A549 treated with dexamethasone at 1 μM for 4 hours (cell line): ENCODE measurements at places on chromosomes 3 and 15. TPM values are rescaled to one million over a fixed set of nuclear protein-coding genes. Genes with fewer than 3 reads are reported as not detected.

LMCD1 gene
- total RNA-seq, result 55.9 to 82.1 TPM (median 63.8 TPM) in 5 replicates

PLSCR2 gene
- 0.11 to 0.19 TPM in 2 of 5 replicates, not detected in the others for total RNA-seq

ALDH1A3 gene
- 16.7 to 26.3 TPM (median 22.4 TPM) in 5 replicates for total RNA-seq

NRROS gene
- total RNA-seq, result 0.03 to 0.04 TPM (median 0.04 TPM) in 3 of 5 replicates, not detected in the others

BCL2A1 gene
- total RNA-seq, result 8.5 to 17.9 TPM (median 9.4 TPM) in 5 replicates

SLC12A1 gene
- total RNA-seq, result not detected in 5 replicates

CYP1A1 gene
- 1.5 to 2.7 TPM (median 1.6 TPM) in 5 replicates for total RNA-seq

C15orf61 gene
- total RNA-seq, result 1.9 to 3.6 TPM (median 3.6 TPM) in 5 replicates

OR5H6 gene
- total RNA-seq, result not detected in 5 replicates

SLC6A20 gene
- total RNA-seq, result 0.02 to 0.17 TPM (median 0.04 TPM) in 5 replicates

ACAN gene
- total RNA-seq, result 0.82 to 1.2 TPM (median 1.2 TPM) in 5 replicates

CADM2 gene
- 0.09 to 0.27 TPM (median 0.18 TPM) in 5 replicates for total RNA-seq

CCDC33 gene
- total RNA-seq, result 5.8 to 8.6 TPM (median 7.1 TPM) in 5 replicates

CHRNA3 gene
- 0.18 to 1.1 TPM (median 0.45 TPM) in 5 replicates for total RNA-seq

C3orf18 gene
- 1.9 to 2.9 TPM (median 2.7 TPM) in 5 replicates for total RNA-seq

GALNT15 gene
- total RNA-seq, result 0.03 to 0.20 TPM (median 0.05 TPM) in 5 replicates

ANKRD28 gene
- 45.6 to 78.1 TPM (median 58.3 TPM) in 5 replicates for total RNA-seq

OIP5 gene
- 11.3 to 12.7 TPM (median 12.1 TPM) in 5 replicates for total RNA-seq

HHLA2 gene
- 0.05 to 0.34 TPM (median 0.10 TPM) in 4 of 5 replicates, not detected in the other for total RNA-seq

FGD5 gene
- total RNA-seq, result 0.04 to 0.07 TPM in 2 of 5 replicates, not detected in the others

CD80 gene
- total RNA-seq, result 0.04 to 0.09 TPM in 2 of 5 replicates, not detected in the others

CKMT1B gene
- total RNA-seq, result 2.4 to 5.3 TPM (median 3.9 TPM) in 5 replicates

ARGFX gene
- not detected in 5 replicates for total RNA-seq

INSYN1 gene
- 2.4 to 3.5 TPM (median 2.7 TPM) in 5 replicates for total RNA-seq

EXD1 gene
- total RNA-seq, result 0.35 TPM in 1 of 5 replicates, not detected in the others

TERB2 gene
- not detected in 5 replicates for total RNA-seq

RNF7 gene
- 113 to 150 TPM (median 117 TPM) in 5 replicates for total RNA-seq

CHSY1 gene
- total RNA-seq, result 25.8 to 34.2 TPM (median 31.5 TPM) in 5 replicates

MAP1A gene
- total RNA-seq, result 0.45 to 0.74 TPM (median 0.64 TPM) in 5 replicates

CCRL2 gene
- total RNA-seq, result 0.08 to 0.11 TPM (median 0.09 TPM) in 4 of 5 replicates, not detected in the other

C3orf20 gene
- total RNA-seq, result 0.02 to 0.06 TPM in 2 of 5 replicates, not detected in the others

MCTP2 gene
- total RNA-seq, result not detected in 5 replicates

GOLGA8K gene
- total RNA-seq, result 0.34 to 1.2 TPM (median 0.62 TPM) in 5 replicates

MUC20 gene
- 0.08 to 1.2 TPM (median 0.74 TPM) in 5 replicates for total RNA-seq

B3GALNT1 gene
- 0.06 to 0.27 TPM (median 0.22 TPM) in 5 replicates for total RNA-seq

GOLGA8G gene
- total RNA-seq, result not detected in 5 replicates

SEMA5B gene
- 0.14 to 0.27 TPM (median 0.18 TPM) in 5 replicates for total RNA-seq

SPTBN5 gene
- total RNA-seq, result 0.07 to 0.25 TPM (median 0.16 TPM) in 5 replicates

GNAT1 gene
- total RNA-seq, result 0.03 to 0.48 TPM (median 0.21 TPM) in 4 of 5 replicates, not detected in the other

DNAH1 gene
- total RNA-seq, result 0.71 to 1.3 TPM (median 0.95 TPM) in 5 replicates

CPNE9 gene
- total RNA-seq, result 0.05 to 0.25 TPM (median 0.14 TPM) in 4 of 5 replicates, not detected in the other

FAM107A gene
- total RNA-seq, result 0.37 to 0.54 TPM (median 0.46 TPM) in 5 replicates

EFHB gene
- 0.79 to 2.3 TPM (median 1.5 TPM) in 5 replicates for total RNA-seq

AADACL2 gene
- not detected in 5 replicates for total RNA-seq

TTC21A gene
- total RNA-seq, result 1.2 to 2.2 TPM (median 1.9 TPM) in 5 replicates

KBTBD12 gene
- not detected in 5 replicates for total RNA-seq
